ENCODE measurements at places on chromosomes 5 and 9.

GRCh38 chr9:20722221-20722620 is 38.2 kb downstream of the FOCAD start:
- no peak for DNase-seq

DNA sequence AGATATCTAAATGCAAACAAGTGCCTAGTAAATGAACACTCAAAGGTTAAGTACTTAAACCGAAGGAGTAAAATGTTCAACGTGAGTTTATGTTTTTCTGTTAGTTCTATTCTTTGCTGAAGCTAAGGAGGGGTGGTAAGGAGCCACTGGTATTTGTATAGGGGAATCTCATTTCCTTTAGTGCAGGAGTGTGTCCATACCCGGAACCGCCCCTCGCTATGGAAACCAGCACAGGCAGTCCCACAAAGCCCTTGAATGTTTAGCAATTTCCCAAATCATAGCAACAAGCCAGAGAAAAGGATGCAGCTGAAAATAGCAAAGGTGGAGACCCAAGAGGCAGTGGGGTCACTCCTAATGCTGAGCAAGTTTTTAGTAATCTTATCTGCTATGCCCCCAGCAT is 78.8 kb upstream of the STK32A start:
- no peak for DNase-seq

GRCh38 chr9:134681061-134681661 is 39.6 kb downstream of the COL5A1 start:
- no peak for DNase-seq

DNA sequence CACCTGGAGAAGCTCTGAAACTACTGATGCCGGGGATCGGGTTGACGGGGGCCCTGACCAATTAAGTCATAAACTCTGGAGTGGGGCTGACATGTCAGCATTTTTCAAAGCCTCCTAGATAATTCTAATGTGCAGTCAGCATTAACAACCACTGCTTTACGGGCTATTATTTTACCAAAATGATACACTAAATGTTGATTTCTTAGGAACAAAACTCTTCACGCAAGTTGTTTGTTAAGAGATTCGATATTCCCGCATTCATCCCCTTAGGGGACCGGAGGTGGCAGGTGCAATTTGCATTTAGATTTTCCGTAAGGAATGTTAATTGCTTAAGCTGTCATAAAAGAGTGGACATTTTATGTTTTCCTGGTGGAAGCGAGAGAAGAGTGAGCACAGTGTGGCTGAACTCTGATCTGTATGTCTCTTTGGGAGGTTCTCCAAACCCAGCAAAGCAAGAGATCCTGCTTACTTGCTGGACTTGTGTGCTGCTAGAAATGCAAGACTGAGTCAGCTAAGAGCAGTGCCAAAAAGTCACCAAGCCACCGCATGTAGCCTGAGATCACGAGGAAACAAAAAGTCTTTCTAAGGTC is 77.6 kb downstream of the UGCG start:
- DNase-seq: no peak

DNA sequence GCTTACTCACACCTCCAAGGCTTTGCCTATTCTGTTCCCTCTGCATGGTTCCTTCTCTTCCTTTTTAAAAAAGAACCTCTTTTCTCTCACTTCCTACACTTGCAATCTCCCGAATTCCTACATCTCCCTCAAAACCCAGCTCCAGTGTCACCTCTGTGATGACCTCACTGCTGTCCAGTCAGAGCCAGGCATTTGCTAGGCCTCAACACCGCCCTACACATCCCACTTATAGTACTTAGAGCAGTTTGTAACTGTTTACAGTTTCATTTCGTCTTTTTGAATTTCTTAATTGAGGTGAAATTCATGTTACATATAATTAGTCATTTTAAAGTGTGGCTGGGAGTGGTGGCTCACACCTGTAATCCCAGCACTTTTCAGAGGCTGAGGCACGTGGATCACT is 30.8 kb downstream of the CD14 start:
- no peak for DNase-seq

GRCh38 chr9:82082563-82082962 is 94.0 kb downstream of the SPATA31D1 start:
- DNase-seq: no peak

- DNase-seq: no peak
Measured at GRCh38 chr9:127896395-127897192, 2.8 kb downstream of the ST6GALNAC6 start.

DNA sequence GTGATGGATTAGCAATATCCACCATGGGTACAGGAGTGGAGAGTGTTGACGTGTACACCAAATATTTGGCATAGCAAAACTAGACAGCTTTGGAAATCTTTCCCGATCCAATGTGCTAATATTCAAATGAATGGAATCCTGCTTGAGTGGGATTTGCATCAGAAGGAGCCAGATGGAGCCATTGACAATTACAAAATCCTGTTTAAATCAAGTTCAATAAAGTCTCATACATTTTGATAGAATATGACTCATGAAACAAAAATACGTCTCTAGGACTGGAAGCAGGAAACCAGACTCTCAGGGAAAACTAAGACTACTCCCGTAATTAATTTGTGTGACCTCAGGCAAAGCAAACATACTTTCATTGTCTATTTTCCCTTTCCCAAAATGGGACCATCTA is 13.0 kb downstream of the TNC start:
- DNase-seq: no peak

DNA sequence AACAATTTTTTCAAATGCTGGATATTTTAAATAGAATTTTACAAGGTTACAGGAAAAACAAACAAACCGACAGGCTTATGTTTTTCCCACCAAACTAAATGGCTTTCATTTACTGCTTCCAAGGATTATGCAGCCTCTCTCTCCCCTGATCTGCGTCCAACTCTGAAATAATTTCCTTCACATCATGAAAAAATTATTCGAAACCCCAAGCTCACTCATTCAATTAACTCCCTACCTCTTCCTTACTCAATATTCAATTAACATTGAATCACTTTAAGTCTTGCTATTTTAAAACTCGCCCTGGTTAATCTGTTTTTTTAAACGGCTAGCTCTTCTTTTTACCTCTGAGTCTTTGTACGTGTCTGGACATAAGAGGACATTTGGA is 336.2 kb downstream of the AGTPBP1 start:
- no peak for DNase-seq

GRCh38 chr5:9045946-9046345 is 499.9 kb downstream of the SEMA5A start:
- DNase-seq: no peak

DNA sequence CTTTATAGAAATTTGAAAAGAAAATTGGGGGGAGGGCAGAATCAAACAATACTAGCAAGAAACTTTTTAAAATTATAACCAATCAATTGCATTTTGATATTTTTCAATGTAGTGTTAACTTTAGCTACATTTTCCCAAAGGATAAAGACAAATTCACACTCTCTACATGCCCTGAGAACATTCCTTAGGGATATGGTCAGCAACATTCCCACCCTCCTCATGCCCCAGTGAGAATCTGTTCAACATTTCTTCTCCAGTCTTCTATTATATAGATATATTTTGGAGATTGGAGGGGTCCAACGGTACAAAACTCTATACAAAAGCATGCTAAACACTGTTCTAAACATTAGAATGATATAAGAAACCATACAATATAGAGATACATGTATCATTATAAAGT is 11.6 kb upstream of the PRR16 start:
- DNase-seq: no peak

DNA sequence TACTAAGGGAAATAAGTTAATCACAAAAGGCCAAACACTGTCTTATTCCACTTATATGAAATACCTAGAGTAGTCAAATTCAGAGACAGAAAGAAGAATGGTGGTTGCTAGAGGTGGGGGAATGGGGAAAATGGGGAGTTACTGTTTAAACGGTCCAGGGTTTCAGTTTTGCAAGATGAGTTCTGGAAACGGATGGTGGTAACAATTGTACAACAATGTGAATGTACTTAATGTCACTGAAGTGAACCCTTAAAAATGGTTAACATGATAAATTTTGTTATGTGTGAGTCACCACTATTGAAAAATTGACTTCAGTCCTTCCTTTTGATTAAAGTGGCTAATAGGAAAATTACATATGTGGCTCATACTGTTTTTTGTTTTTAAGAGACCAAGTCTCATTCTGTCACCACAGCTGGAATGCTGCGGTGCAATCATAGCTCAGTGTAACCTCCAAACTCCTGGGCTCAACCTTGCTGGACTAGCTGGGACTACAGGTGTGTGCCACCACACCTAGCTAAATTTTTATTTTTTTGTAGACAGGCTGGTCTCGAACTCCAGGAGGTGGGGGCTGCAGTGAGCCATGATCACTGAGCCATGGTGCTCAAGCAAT is 8.7 kb downstream of the UBQLN1 start:
- no peak for DNase-seq

DNA sequence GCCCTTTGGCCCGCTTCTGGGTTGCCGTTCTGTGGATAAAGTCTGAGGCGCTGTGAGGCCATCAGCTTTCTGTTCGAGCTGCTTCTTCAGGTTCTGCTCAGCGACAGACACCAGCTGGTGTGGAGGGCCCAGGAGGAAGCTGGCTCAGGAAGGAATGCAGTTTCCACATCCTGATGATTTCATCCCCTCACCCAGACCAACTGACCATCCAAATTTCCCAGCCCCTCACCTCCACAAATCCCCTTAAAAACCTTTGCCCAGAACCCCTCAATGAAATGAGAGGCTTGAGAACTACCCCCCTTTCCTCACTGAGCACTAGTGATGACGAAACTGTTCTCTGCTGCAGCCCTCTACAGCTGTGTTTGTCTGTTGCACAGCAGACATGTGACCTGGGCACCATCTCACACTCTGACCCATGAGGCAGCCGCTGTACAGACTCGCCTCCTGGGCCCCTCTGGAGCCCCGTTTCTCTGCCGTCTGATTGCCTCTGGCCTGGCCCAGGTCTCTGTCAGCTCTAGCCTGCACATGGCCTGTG is 45.4 kb downstream of the SPATA31C2 start:
- no peak for DNase-seq

DNA sequence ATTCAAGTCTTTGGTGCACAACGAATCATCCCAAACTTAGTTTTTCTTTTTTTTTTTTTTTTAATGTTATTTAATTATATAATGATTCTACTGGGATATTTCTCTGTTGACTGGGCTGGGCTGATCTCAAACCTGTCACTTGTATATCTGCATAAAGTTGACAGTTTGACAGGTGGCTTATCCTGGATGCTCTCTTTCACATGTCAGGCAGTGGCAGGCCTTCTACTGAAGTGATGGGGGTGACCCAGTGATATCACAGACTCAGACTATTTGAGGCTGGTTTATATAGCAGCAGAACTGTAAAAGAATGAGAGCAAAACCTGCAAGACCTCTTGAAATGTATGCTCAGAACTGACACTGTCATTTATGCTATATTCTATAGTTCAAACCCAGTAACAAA is 1813.5 kb upstream of the CDH6 start:
- no peak for DNase-seq

- no peak for DNase-seq
Measured at GRCh38 chr5:141913560-141914198, 10.0 kb upstream of the DELE1 start.

DNA sequence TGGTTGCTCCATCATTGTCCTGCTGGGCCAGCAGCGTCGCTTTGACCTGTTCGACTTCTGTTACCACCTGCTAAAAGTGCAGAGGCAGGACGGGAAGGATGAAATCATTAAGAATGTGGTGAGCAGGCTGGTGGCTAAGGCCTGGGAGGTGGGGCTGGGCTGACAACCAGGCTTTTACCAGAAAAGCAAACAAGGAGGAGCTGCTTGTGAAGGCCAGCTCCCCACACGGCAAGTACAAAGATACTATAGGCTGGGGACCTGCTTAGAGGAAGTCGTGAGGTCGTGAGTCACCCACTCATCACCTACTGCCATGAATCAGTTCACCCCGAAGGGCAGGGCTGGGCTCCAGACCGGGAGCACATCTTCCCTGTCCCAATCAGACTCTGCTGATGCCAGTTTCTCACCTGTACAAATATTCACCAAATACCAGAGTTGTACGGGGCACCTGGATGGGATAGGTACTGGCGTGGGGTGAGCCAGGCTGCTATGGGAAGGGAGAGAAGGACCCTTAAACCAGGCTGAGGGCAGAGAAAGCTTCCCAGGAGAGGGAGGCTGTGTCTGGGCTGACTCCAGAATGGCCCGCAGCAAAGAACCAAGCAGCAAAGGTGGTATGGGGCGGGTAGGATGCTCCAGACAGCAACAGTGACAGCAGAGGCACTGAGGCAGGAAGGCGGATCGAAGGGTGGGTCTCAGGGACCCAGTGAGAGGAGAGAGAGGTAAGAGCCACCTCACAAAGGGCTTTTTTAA is 69.3 kb upstream of the NIPAL4 start:
- DNase-seq: no peak

GRCh38 chr5:179613460-179614071 is 9.9 kb downstream of the HNRNPH1 start:
- DNase-seq: no peak

GRCh38 chr9:38007016-38007415 is 62.0 kb downstream of the SHB start:
- no peak for DNase-seq

DNA sequence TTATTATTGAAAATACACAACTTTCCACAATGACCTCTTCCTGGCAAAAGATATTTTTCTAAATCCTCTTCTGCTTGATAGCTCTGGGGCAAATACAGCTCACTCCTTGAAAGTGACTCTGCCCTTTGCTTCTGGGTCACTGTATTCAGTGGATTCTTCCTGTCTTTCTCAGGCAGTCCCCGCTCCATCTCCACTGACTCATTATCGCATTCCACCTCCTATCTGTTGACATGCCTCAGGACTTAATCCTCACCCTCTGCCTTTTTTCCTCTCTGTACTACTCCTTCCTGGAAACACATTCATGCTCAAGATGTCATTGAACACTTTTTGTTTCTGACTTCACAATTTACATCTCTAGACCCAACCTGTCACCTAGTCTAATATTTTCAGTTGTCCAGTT is 8.4 kb upstream of the RGS7BP start:
- no peak for DNase-seq

DNA sequence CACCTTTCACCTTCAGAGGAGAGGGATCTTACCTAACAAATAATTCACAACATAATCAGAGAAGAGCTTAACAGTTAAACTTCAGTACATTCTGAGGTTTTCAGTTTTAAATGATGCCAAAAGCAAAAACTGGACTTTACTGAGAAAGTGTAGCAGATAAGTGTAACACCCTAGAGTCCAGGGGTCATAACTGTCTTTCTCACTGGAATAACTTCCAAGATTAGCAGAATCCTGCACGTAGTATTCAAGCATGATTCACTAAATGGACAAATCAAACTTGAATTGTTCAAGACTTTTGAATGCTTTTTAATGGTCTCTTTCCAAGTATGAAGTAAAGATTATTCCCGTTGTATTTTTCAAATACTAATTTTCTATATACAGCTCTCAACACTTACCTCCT is 180.1 kb upstream of the NREP start:
- no peak for DNase-seq

All from memory B cell (primary cell).